ENCODE measurements at places on chromosomes 3 and 15.

GRCh38 chr3:116051040-116051439 lies 394.2 kb downstream of the LSAMP start:
- no peak for DNase-seq

GRCh38 chr3:114242947-114243346 lies 5.6 kb upstream of the ZNF80 start:
- no peak for DNase-seq

GRCh38 chr3:162096874-162097273 lies 600.3 kb downstream of the OTOL1 start:
- no peak for DNase-seq

DNA sequence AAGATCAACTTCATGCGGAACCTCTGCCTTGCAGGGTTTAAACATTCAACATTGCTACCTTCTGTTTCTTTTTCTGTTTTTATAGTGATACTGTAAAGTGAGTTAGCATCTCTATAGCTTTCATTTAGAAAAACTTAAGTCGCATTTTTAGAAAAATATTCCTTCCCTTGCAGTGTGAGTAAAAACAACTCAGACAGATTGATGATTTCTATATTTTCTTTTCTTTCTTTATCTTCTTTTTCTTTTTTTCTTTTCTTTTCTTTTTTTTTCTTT lies 2.8 kb upstream of the MEIS2 start:
- DNase-seq: no peak

DNA sequence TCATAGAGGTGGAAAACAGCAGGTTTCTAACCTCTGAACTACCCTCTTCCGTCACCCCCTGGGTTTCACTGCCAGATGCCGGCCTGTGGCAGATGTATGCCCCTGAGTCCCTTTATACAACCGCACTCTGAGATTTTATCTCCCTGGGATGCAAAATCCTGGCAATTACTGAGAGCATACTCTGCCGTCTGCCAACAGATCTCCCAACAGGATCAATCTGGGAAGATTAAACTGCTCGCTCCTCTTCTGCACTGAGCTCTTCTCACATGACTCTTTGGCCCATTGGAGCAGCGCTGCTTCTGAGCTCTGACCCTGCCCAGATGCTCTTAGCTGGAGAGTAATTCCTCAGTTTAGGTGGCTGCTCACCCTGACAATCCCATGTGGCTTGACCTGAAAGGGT lies 133.2 kb downstream of the LIPC start:
- DNase-seq: peak; percentile 88

GRCh38 chr3:183354325-183354831 lies 74.0 kb downstream of the MCF2L2 start:
- no peak for DNase-seq

- DNase-seq: no peak
Observed at GRCh38 chr3:120324190-120324589, 25.0 kb downstream of the LRRC58 start.

- peak; percentile 62 for DNase-seq
Observed at GRCh38 chr15:64938192-64938591, 26.5 kb downstream of the ANKDD1A start.

DNA sequence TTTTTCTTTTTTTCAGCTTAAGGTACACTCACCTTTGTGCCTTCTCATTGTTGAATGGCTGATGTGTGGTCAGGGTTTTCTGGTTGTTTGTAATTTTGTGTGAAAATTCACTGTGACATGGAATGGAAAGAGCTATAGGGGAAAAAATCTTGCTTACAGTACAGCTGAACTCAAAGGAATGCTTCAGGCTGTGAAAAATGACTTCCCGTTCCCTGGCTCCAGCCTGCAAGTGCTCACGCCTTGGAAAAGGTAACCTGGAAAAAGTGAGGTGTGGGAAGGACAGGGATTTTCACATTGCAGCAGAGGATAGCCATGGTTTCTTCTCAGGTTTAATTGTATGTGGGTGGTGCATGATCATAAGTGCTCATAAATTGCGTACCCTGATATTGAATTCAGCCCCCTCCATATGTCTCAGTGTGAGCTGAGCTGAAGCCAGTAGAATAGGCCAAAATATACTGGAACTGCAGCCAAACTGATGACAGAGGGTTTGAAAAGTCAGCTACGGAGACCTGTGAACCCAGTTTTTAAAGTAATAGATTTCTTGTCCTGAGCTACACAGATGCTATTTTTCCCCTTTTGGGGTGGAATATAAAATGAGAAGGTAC lies 228.7 kb upstream of the RASGRP1 start:
- DNase-seq: no peak

GRCh38 chr3:120443626-120444123 lies 7.1 kb downstream of the FSTL1 start:
- DNase-seq: no peak

GRCh38 chr15:74604983-74605794 lies 10.4 kb upstream of the CLK3 start:
- DNase-seq: no peak

DNA sequence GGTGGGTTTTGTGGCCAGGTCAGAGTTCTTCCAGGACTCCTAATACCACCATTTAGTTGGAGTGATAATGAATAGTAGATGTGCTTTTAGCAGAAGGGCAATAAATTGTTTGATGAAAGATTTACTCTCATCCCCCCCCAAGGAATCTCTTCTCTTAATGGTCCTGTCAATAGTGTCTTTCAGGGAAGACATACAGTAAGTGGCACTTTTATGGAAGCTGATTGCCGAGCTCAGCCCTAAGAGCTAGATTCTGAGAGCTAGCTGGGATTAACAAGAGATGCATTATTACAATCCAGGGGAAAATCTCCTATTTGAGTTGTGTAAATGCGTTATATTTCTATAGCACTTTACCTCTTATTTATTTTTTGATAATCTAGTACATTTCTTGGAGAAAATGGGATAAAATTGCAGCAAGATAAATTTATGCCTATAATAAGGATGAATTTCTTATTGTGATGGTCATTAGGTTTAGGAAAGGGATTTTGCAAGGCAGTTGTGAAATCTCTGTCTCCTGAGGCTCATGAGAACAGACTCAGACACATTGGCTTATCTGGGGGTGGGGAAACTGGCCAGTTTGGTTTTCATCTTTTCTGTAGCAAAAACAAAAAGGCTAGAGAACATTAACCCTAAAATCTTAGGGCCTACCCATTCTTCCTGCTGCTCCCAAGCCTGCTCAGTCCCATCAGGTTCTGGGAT lies 41.6 kb upstream of the CLSTN2 start:
- DNase-seq: no peak

- no peak for DNase-seq
Observed at GRCh38 chr3:124669470-124669869, 60.8 kb upstream of the UMPS start.

DNA sequence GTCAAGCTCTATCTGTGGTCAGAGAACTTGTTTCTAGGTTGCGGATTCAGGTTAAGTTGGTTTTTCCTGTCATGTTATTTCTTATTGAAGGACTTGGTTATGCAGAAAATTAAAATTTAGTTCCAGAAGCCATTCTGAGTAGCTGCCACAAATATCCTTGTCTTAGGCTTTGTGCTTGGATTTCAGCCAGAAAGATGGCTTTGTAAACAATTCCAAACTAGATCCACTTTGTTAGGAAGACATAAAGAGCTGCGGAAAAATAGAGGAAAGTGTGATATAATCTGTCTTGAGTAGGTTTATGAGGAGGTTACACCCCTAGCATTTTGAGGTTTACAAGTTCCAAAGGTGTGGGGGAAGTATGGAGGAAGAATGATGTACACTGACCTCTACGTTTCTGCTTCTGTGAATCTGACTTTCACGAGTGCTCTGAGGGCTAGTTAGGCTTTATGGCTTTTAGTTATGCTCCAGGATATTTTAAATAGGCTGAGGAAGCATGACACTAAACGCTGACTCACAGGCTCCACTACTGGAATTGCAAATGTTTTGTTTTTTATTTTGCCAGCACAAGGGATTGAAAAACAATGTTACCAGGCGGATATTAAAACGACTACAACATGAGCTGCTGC lies 46.3 kb upstream of the UTS2B start:
- no peak for DNase-seq

- DNase-seq: no peak
Observed at GRCh38 chr3:50297384-50297775, 1.8 kb downstream of the HYAL3 start.

GRCh38 chr15:100279446-100279845 lies 62.3 kb downstream of the ADAMTS17 start:
- no peak for DNase-seq

GRCh38 chr3:25652921-25653320 lies 11.8 kb downstream of the TOP2B start:
- DNase-seq: no peak

DNA sequence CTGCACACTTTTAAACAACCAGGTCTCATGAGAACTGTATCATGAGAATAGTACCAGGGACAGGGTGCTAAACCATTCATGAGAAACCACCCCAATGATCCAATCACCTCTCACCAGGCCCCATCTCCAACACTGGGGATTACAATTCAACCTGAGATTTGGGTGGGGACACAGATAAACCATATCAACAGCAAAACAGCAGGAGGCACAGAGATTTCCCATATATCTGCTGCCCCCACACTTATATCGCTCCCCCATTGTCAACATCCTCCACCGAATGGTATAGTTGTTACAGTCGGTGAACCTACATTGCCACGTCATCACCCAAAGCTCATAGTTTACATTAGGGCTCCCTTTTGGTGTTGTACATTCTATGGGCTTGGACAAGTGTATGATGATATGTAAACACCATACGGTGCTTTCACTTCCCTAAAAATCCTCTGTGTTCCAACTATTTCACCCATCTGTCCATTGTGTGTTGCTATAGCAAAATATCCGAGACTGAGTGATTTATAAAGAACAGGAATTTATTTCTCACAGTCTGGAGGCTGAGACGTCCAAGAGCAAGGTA lies 224.8 kb downstream of the FAM43A start:
- DNase-seq: peak; percentile 43

GRCh38 chr3:17678116-17678741 lies 64.2 kb downstream of the TBC1D5 start:
- no peak for DNase-seq

GRCh38 chr3:11632564-11632963 lies 11.2 kb downstream of the VGLL4 start:
- peak; percentile 16 for DNase-seq

- DNase-seq: no peak
Observed at GRCh38 chr3:108124337-108125152, 33.7 kb upstream of the CD47 start.

- no peak for DNase-seq
Observed at GRCh38 chr3:13189639-13190377, 116.6 kb upstream of the IQSEC1 start.

Measured in NCI-H2171 treated with DMSO at 0.1 percent for 48 hours (cell line).